ENCODE measurements at places on chromosomes 16 and 17.

DNA sequence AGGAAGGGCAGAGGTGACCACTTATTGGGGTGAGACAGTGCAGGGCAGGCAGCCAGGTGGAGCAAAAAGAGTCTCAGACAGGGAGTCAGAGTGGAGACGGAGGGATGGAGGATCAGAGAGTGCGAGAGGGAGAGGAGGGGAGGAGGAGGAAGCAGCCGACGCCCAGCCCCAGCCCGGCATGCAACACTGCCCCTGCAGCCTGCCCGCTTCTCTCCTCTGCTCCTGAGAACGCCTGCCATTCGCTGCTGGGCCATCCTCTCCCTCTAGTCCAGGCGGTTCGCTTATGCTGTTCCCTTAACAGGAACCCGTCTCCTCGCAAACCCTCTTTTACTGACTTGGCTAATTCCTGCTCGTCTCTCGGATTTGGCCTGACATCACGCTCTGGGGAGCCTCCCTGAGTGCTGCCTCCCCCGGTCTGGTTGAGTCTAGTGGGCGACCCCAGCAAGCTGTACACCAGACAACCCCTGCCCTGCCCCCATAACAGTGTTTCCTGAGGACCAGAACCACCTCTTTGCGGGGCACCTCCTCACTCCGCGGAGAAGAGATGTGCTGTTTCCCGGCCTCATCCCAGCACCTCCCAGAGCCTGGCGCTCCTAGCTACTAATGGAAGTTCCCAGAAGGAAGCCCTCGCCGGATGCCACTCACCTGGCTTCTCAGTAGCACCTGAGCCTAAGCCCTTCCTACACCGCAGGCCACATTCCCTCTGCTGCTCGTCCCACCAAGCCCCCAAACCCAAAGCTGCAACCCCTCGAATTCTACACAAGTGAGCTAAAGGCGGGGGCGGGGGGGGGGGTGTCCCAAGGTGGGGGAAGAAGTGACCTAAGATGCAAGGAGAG lies 61.2 kb upstream of the CCL1 start:
- H3K36me3 ChIP-seq = no peaks in the 10 kb centered on the region
- no peak for DNase-seq
- H3K27ac ChIP-seq = no peak overlapping the region

DNA sequence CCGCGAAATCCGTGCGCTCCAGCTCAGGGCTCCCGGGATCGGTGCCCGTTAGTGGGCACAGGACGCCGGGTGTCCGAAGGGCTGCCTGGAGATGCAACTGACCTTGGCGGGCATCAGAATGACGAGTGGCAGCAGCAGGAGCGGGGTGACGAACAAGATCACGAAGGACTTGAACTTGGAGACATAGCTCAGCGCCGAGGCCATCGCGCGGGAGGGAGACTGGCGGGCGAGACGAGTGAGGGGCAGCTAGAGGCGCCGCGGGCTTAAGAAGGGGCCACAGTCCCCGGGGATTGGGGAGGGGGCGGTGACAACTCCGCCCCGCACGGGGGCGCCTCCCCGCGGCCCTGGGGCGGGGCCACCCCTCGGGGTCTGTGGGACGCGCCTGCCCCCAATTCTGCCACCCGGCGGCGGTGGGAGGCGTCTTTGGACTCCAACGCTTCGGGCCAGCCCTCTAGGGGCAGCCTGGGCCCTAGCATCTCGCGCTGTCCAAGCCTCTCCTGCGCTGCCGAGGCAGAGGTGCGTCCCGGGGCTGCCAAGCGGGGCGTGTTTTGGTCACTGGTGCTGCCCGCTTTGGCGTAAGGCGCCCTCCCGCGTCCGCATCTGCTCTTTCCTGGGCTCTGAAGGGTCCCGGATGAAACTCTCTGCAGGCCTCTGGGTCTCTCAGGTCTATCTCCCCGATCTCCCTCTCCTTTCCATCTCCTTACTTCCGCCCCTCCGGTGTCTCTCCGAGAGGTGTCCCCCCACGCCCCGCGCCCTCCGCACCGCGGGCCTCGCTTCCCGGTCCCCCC lies at the start of gene SLC13A5:
Gene SLC13A5 (minus strand): TSS at position 240 of the 788 bp plus-strand sequence. CDS start 36 bp downstream, at position 204.
- H3K27ac ChIP-seq = no peak within 1 kb of the TSS
- H3K36me3 ChIP-seq = no peaks in the 10 kb centered on the region
- peaks cover 14% of the 10 kb centered on the region for H3K4me1 ChIP-seq
- peak within 1 kb of the TSS; percentile 35 for H3K4me3 ChIP-seq

GRCh38 chr17:35676441-35676840 lies 55.0 kb upstream of the RASL10B start:
- no peak overlapping the region for H3K4me3 ChIP-seq
- DNase-seq = no peak
- peaks cover 46% of the 10 kb centered on the region for H3K36me3 ChIP-seq
- H3K27me3 ChIP-seq = no peaks in the 10 kb centered on the region

- H3K4me1 ChIP-seq = peaks cover 8% of the 10 kb centered on the region
- no peak overlapping the region for H3K27ac ChIP-seq
- H3K36me3 ChIP-seq = no peaks in the 10 kb centered on the region
- no peak overlapping the region for H3K4me3 ChIP-seq
- H3K27me3 ChIP-seq = no peaks in the 10 kb centered on the region
These were observed 7.0 kb downstream of the KATNB1 start for GRCh38 chr16:57742543-57742942.

DNA sequence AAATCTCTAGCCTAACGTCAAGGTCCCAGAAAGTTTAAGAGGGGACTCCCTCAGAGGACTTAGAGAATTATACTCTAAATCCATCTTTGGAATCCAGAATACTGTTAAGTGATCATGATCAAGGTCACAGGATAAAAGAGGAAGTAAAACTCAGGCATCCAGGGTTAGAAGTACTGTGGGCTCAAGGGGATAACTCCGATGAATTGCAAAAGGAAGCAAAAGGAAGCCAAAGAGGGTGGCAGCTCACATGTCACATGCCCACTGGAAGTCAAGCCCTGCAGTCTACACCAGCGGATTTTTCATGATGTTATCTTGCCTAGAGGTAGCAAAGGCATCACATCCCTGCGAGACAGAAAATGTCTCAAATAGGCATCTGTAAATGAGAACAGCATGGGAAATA lies 3.8 kb downstream of the ZNF821 start:
- peaks cover 25% of the 10 kb centered on the region for H3K4me1 ChIP-seq
- no peak for DNase-seq
- H3K27ac ChIP-seq = no peak overlapping the region
- no peaks in the 10 kb centered on the region for H3K27me3 ChIP-seq

GRCh38 chr16:11852092-11852809 lies 909 bp upstream of the RSL1D1 start:
- peak overlapping the region; percentile 92 for H3K27ac ChIP-seq
- no peak for DNase-seq
- H3K27me3 ChIP-seq = no peaks in the 10 kb centered on the region
- H3K4me3 ChIP-seq = peak overlapping the region; percentile 99
- peaks cover 56% of the 10 kb centered on the region for H3K4me1 ChIP-seq

GRCh38 chr17:57625511-57625910 lies 119.6 kb downstream of the CCDC182 start:
- no peaks in the 10 kb centered on the region for H3K27me3 ChIP-seq
- DNase-seq = no peak
- H3K4me3 ChIP-seq = no peak overlapping the region
- H3K27ac ChIP-seq = no peak overlapping the region
